ENCODE measurements at places on chromosomes 7 and 10. TPM values are rescaled to one million over a fixed set of nuclear protein-coding genes. Genes with fewer than 3 reads are reported as not detected.

The ERVW-1 gene
- not detected for total RNA-seq

DNA sequence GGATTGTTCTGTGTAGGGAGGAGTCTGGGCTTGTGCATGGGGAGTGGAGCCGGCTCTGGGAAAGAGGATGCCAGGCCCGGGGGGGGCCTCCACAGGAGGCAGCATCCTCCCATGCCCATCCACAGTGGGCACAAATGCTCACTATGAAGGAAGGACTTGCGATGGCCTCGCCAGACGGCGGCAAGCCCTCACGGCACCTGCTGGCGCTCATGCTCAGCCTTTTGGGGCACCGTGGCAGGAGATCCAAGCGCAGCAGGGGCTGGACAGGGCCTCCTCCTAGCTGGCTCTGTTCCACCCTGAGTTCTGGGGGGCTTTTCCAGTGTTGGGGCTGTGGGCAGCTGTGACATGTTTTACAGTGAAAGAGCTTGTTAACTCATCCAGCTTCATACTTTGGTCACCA, 15.2 kb downstream of the MDH2 start:
- DNase-seq, result no peak

DNA sequence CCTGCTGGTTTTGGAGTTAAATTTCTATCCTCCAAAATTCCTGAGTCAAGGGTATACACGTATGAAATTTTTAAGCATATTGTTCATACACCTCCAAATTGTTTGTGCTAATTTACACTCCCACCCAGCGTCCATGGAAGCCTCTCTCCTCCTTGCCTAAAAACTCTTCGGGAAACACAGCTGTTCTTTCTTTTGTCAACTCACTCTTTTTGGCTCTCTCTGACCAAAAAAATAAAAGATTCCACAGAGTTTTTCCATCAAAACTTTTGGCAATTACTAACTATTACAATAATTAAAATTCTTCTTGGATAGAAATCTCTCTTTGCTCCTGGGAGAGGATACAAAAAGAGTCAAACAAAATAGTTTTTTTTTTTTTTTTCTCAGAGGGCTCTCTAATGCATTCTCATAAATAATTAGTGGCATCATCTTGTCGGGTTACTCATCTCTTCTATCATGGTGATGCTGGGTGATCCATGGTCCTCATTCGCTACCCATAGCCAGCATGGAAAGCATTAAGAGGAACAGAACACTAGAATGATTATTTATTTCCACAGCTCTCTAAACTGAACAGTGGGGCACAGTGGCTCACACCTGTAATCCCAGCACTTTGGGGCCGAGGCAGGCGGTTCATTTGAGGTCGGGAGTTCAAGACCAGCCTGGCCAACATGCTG, 310.7 kb downstream of the SFMBT2 start:
- DNase-seq, result no peak

- no peak for DNase-seq
Measured at GRCh38 chr7:130420943-130421578, 19.8 kb downstream of the CEP41 start.

The ADAP1 gene
- total RNA-seq, result 14.0 TPM

The CHST3 gene
- 34.5 TPM for total RNA-seq

The GIMAP6 gene
- total RNA-seq, result 28.2 TPM

DNA sequence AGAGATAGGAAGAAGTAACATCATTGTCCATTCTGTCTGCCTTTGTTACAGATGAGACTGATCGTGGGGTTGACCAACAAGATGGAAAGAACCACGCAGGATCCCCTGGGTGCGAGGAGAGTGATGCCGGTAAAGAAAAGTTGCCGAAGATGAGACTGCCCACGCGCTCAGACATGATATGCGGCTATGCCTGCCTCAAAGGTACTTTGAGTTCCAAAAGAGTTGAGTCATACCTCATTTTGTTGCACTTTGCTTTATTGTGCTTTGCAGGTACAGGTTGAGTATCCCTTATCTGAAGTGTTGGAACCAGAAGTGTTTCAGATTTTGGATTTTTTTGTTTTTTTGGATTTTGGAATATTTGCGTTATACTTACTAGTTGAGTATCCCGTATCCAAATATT, 12.2 kb upstream of the CLCN1 start:
- no peak for DNase-seq

The MALRD1 gene
- 2.6 TPM for total RNA-seq

- DNase-seq, result no peak
Measured at GRCh38 chr10:943334-944033, 12.0 kb upstream of the LARP4B start.
